ENCODE measurements at places on chromosomes 1 and 21. TPM values are rescaled to one million over a fixed set of nuclear protein-coding genes. Genes with fewer than 3 reads are reported as not detected.
A peak's percentile ranks its signal among the peaks of the same experiment; 100 is the strongest.

DNA sequence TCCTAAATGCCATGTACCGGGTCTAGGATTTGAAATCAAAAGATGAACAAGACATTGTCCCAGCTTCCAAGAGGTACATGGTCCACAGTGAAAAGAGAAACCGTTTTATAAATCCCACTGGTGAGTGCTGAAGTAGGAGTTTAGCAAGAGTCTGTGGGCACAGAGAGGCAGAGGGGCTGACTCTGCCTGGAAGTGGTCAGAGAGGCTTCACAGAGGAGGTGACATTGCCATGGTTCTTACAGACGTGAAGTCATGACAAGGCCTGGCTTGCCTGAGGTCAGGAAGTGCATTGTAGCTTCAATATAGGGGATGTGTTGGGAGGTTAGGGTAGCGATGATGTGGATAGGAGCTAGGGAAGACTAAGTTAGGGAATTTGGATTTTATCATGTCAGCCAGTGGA, 28.4 kb downstream of the MAPKAPK2 start:
- no peaks in the 10 kb centered on the region for H3K36me3 ChIP-seq
- peaks cover 61% of the 10 kb centered on the region for H3K4me1 ChIP-seq
- peak overlapping the region; percentile 60 for H3K27ac ChIP-seq
- DNase-seq = peak; percentile 58

GRCh38 chr1:1047407-1047806, 26.7 kb downstream of the RNF223 start:
- no peaks in the 10 kb centered on the region for H3K4me1 ChIP-seq
- H3K27ac ChIP-seq = no peak overlapping the region
- DNase-seq = no peak
- no peaks in the 10 kb centered on the region for H3K27me3 ChIP-seq
- H3K36me3 ChIP-seq = no peaks in the 10 kb centered on the region
- no peak overlapping the region for H3K4me3 ChIP-seq

GRCh38 chr21:44730951-44731579, 19.7 kb upstream of the TSPEAR start:
- H3K36me3 ChIP-seq = no peaks in the 10 kb centered on the region
- H3K4me3 ChIP-seq = no peak overlapping the region

DNA sequence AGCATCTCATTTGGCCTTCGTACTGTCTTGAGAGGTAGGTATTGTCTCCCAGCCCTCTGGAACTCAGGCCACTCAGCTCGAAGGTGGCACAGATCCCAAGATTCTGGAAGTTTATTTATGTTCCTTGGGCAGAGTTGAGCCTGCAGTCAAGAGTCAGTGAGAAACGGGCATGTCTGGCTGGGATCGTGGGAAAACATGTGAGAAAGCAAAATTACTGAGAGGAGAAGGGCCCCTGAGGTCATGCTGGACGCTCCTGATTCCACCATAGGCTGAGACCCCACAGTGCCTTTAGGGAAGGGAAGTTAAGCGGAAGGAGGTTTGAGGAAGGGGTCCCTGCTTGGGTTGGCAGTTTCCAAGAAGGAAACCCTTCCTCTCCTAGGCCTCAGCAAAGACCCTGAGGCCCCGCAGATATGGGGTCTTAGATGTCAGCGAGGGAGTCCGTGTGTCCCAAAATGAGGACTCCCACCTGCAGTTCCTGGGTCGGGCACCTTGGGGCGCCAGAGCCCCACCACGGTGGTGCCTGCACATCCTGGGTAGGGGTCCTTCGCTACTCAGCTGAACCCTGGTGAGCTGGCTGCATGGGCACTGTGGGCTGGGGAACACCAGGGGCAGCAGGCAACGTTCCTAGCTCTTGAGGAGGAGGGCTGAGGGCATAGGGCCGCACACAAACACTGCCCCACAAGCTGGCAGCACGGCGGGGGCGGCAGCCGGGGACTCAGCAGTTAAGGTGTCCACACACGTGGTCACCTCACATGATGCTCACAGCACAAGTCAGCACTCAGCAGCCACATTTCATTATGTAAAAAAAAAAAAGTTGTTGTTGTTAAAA, 12.3 kb upstream of the SEMA4A start:
- peaks cover 3% of the 10 kb centered on the region for H3K4me1 ChIP-seq
- no peaks in the 10 kb centered on the region for H3K36me3 ChIP-seq
- no peak for DNase-seq

- no peak for DNase-seq
- H3K4me3 ChIP-seq = no peak overlapping the region
- H3K36me3 ChIP-seq = no peaks in the 10 kb centered on the region
These were observed 162.7 kb downstream of the DNM3 start for GRCh38 chr1:172003766-172004530.

DNA sequence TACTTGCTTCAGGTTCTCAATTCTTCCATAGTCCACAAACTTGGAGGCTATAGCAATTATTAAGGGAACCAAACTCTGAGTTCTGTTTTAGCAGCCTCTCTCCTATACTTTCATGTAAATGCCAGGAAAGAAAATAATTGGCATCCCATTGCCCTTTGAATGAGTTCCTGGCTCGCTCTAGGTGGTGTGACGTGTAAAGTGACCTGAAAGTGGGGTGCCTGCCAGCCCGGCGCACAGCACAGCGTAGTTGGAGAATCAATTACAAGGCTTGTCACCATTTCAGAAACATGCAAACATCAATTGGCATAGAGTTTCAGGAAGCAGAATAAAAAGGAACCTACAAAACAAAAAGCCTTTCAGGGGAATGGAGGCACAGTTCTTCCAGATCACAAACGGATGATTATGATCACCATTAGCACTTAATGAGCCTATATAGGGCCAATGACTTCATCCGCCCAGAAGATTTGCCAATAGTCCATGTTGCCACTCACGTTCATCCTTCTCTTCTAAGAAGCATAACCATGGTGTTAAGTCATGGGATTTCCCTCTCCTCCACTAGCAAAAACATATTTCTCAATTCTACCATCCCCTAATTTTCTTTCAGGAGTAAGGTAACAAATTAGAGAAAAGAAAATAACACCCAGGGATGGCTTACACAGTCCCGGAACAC, 354.6 kb upstream of the ADGRL2 start:
- no peak overlapping the region for H3K27ac ChIP-seq
- no peaks in the 10 kb centered on the region for H3K4me1 ChIP-seq
- H3K36me3 ChIP-seq = no peaks in the 10 kb centered on the region
- DNase-seq = no peak
- H3K27me3 ChIP-seq = no peaks in the 10 kb centered on the region
- H3K4me3 ChIP-seq = no peak overlapping the region

- no peaks in the 10 kb centered on the region for H3K4me1 ChIP-seq
- no peak for DNase-seq
- no peaks in the 10 kb centered on the region for H3K36me3 ChIP-seq
- H3K27ac ChIP-seq = no peak overlapping the region
These were observed 74.6 kb downstream of the MAP3K7CL start for GRCh38 chr21:29205009-29205408.

GRCh38 chr1:42461196-42461595, 1.9 kb upstream of the CCDC30 start:
- no peaks in the 10 kb centered on the region for H3K27me3 ChIP-seq
- no peak overlapping the region for H3K4me3 ChIP-seq
- H3K4me1 ChIP-seq = peaks cover 24% of the 10 kb centered on the region

- no peak overlapping the region for H3K4me3 ChIP-seq
- H3K27me3 ChIP-seq = no peaks in the 10 kb centered on the region
- H3K36me3 ChIP-seq = no peaks in the 10 kb centered on the region
- no peak overlapping the region for H3K27ac ChIP-seq
- no peak for DNase-seq
These were observed 76.2 kb downstream of the DISC1 start for GRCh38 chr1:231702804-231703203.

GRCh38 chr1:101130673-101131072, 105.1 kb upstream of the DPH5 start:
- H3K36me3 ChIP-seq = no peaks in the 10 kb centered on the region
- no peak for DNase-seq
- no peak overlapping the region for H3K27ac ChIP-seq
- H3K27me3 ChIP-seq = no peaks in the 10 kb centered on the region

- no peaks in the 10 kb centered on the region for H3K27me3 ChIP-seq
- no peak overlapping the region for H3K27ac ChIP-seq
- H3K4me1 ChIP-seq = peaks cover 52% of the 10 kb centered on the region
- no peak overlapping the region for H3K4me3 ChIP-seq
These were observed 2.1 kb downstream of the SLC66A1 start for GRCh38 chr1:19313961-19314882.

DNA sequence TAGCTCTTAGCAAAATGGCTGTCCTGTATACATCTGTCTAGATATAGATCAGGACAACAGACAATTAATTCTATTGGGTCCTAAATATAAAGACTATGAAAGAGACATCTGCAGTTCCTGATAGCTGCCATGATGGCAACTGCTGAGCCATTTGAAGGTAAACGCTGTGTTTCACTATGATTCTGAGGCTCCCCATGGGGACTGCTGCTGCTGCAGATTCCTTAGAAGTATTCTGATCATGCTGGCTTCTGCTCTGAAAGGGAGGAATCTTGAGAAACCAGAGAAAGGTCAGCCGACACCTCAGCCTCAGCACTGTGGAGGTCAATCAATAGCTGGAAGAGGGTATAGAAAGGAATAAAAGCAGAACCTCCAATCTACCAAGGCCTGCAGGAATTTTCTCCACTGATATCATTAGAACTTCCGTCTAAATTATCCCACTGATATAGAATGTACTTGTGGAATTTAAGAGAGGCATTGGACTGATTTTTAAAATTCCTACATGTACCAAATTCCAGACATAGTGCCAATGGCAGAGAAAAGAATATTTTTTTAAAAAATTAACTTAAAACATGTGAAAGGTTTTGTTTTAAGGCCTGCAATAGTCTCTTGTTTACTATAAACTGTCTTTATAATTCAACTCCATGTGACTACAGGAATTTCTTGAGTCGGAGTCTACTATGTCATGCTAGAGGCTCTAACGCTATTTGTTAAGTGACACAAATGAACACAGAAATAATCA, 53.2 kb downstream of the DDAH1 start:
- H3K36me3 ChIP-seq = no peaks in the 10 kb centered on the region
- H3K27ac ChIP-seq = no peak overlapping the region
- no peaks in the 10 kb centered on the region for H3K27me3 ChIP-seq
- DNase-seq = no peak

DNA sequence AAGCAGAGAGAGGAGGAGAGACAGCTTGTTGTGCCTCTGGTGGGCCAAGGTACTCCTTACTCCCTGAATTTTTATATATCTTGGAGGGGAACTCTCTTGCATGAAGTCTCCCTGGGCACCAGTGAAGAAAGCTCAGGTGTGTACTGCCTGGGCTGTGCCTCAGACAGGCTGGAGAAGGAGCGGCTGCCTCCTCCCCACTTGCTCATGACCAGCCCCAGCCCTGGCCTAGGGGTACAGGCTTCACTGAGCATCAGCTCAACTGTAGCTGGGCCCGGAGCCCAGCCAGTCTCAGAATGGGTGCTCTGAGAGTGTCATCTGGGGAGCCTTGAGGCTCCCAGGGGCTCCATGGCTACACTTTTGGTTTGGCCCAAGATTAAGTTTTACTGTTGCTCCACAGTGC, 44.8 kb upstream of the TENT5C start:
- H3K27ac ChIP-seq = no peak overlapping the region
- H3K27me3 ChIP-seq = no peaks in the 10 kb centered on the region
- H3K36me3 ChIP-seq = no peaks in the 10 kb centered on the region
- peaks cover 7% of the 10 kb centered on the region for H3K4me1 ChIP-seq
- DNase-seq = no peak

DNA sequence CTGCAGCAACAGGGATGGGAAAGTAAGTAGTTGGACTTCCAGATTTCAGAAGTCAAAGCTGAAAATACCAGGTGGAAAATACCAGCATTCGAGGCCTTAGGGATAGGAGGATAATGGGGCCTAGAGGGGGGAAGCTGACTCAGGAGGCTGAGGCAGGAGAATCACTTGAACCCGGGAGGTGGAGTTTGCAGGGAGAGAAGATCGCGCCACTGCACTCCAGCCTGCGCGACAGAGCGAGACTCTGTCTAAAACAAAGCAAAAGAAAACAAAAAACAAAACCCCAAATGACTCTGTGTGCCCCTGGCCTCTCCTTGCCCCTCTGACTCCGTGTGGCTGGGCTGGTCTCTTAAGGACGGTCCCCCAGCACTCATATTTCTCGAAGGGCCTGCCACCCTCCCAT, 3.4 kb downstream of the SH2D2A start:
- H3K27me3 ChIP-seq = no peaks in the 10 kb centered on the region
- H3K4me1 ChIP-seq = peaks cover 89% of the 10 kb centered on the region
- H3K4me3 ChIP-seq = peak overlapping the region; percentile 76
- peaks cover 44% of the 10 kb centered on the region for H3K36me3 ChIP-seq
- no peak for DNase-seq

DNA sequence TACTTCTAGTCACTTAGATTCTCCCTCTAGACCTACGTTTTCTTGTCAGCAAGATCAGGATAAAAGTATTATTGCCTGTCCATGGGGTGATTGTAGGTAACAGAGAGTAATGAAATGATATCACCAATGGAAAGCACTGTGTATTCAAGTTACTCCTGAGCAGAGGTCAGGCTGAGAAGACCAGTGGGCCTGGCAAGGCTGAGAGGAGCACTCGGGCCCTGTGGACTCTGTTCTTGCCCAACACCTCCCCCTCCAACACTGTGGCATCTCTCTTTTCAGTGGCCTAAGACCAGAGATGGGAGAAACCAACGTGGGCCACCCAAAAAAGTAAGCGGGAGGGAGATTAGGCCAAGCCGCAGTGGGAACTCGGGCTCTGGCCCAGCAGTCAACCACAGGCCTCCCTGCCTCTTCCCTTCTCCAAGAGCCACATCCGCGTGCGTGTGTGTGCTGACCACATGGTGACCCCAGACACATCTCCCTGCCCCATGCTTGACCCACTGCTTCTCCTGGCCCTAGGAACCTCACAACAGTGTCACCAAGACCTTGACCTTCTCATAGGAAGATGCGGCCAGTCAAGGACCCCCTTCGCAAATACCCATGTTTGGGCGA, 12.3 kb downstream of the RORC start:
- DNase-seq = no peak
- no peak overlapping the region for H3K4me3 ChIP-seq
- no peaks in the 10 kb centered on the region for H3K27me3 ChIP-seq

ERICH3 gene
- total RNA-seq = 1.0 TPM

NTMT2 gene
- not detected for total RNA-seq

THAP3 gene
- 23.1 TPM for total RNA-seq

MIXL1 gene
- total RNA-seq = not detected

KRTAP19-1 gene
- not detected for total RNA-seq

PRR9 gene
- not detected for total RNA-seq

NUDT4B gene
- total RNA-seq = 3.9 TPM
